NCI-H1092 treated with DMSO at 0.1 percent for 48 hours (cell line): ENCODE measurements at places on chromosomes 12 and 14.
A peak's percentile ranks its signal among the peaks of the same experiment; 100 is the strongest.

DNA sequence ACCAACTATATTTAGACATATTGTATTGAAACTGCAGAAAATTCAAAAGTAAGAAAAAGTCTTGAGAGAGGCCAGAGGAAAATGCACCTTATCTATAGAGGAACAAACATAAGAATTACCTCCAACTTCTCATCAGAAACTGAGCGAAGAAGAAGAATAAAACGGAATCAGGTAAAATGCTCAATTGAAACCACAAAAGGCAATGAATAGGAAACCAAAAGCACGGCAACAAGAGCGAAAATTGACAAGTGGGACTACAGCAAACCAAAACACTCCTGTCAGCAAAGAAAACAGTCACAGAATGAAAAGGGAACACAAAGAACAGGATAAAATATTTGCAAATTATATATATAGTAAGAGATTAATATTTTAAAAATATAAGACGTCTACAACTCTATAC is 61.9 kb upstream of the PARP11 start:
- DNase-seq, result no peak

DNA sequence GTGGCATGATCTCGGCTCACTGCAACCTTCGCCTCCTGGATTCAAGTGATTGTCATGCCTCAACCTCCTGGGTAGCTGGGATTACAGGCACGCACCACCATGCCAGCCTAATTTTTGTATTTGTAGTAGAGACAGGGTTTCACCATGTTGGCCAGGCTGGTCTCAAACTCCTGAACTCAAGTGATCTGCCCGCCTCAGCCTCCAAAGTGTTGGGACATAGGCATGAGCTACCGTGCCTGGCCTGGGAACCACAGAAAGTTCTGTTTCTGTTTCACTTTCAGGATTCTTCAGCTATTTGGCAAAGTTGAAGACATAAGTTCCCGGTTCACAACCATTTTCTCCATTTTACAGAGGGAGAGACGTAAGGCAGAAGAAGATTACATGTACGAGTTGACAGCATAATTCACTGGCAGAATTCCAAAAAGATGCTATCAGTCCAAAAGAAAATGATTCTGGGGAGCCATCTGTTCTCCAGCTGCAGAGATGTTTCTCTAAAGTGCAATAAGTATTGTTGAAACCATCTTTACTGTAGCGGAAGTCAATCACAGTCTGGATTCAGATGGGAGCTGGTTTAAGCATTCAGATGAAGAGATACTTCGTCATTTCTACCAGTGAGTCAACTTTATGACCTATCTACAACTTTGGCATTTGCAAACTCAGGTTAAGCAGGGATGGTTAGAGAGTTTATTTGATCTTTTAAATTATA is 8.1 kb upstream of the RNF34 start:
- DNase-seq, result no peak

DNA sequence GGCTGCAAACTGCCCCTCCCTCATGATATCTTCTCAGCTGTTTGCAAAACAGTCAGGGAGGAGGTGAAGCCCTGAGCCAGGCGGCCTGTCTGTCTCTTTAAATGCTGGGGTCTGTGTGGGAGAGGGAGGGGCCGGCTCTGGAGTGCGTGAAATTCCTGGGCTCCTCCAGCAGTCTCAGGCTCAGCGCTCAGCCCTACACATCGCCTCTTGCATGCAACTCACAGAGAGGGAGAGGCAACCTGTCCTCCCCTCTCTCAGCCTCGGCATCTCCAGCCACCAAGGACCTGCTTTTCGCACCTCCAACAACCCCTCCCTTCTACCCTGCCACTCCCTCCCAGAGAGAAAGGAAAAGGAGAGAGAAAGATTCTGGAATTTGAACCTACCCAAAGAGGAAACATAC is at the start of gene NRXN3:
Gene NRXN3, plus strand, starts transcription at position 171 of the 400 bp plus-strand sequence. CDS start 72,721 bp downstream, outside the sequence.
- peak; percentile 25 for DNase-seq

DNA sequence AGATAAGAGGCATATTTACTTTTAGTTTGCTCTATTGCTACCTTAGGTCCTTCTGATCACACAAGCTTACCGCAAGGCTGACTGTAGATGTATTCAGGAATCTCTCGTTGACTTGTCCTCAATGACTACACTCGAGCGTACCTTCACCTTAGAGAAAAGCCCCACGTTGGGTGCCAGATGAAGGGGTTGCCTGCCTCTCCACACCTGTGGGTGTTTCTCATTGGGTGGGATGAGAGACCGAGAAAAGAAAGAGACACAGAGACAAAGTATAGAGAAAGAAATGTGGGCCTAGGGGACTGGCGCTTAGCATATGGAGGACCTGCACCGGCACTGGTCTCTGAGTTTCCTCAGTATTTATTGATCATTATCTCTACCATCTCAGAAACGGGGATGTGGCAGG is 51.8 kb downstream of the ASCL4 start:
- no peak for DNase-seq

- no peak for DNase-seq
Observed at GRCh38 chr12:130484221-130484620, 146.5 kb downstream of the PIWIL1 start.

- no peak for DNase-seq
Observed at GRCh38 chr12:12209043-12209442, 57.8 kb downstream of the LRP6 start.
